ENCODE measurements at places on chromosomes 6 and 20.

DNA sequence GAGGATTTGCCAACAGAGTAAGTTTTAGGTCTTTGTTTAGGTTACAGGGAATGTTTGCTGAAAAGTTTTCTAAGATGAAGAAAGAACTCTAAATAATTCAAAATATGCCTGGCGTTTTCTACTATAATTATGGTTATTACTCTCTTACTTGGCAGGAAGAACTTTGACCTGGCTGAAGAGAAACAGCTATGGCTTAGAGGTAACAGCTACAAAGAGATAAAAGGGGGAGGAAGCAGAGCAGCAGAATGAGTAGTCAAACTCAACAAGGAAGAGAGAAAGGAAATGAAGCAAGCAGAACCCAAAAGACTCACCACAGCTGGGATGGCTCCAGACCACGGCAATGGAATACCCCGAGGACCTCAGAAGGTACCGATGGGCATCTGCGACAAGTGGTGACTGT is 95.6 kb downstream of the KIF16B start:
- DNase-seq: no peak

- DNase-seq: no peak
Observed at GRCh38 chr20:48196001-48196400, 410.7 kb upstream of the SULF2 start.

- no peak for DNase-seq
Observed at GRCh38 chr6:124962639-124963415, 590 bp downstream of the RNF217 start.

DNA sequence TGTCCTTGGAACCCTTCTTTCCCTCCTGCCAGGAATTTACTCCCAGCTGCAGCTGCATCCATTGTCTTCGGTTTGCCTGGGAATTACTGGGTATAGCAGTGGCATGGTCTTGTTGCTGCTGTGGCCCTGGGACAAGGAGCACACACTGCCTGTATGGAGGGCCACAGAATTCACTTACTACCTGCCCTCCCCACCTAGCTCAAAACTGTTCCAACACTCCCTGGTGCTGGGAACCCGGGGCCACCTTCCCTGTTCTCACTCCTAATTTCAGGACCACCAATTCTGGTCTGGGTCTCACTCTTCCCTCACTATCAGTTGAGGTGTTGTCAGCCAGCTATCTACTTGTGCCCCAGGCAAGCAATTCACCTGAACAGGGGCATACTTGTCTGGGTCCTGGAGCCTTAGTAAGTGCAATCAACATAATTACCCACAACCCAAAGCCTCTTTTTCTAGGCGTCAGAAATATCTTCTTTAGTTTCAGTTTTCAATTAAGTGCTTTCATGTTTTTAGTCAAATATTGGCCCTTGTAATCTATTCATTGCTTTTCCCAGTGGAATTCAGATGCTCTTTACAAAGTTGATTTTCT is 47.2 kb downstream of the METTL24 start:
- no peak for DNase-seq

DNA sequence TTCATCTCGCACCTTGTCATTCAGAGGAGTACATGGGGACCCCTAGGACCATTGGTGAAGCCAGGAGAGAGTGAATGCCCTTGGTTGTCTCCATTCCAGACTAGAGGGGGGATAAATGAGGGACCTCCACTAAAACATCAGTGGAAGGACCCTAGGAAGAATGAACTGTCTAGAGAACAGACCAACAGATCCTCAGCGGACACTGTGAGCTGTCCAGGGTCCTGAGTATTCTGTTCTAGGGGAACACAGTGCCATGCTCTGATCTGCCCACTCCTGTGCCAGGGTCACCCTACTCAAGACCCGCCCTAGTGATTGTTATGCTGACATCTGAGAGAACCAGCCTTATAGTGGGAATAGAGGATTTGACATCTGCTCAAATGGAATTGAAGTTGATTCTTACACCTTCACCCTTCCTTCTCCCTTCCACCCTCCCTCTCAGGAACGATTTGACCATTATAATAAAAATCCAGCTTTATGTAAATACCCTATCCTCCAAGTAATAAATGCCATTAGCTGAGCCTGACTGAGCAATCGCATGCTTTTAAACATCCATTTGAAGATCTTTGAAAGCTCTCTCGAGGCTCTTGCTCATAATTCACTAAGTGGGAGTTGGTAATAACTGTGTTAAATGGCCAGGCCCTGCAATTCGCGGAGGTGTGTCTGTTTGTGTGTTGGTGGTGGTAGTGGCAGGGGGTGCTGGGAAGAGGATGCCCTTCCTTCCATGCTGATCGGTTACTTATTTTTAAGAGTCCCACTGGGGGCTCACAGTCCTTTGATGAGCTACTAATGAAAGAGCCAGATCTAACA is 43.6 kb upstream of the SLC32A1 start:
- DNase-seq: no peak

DNA sequence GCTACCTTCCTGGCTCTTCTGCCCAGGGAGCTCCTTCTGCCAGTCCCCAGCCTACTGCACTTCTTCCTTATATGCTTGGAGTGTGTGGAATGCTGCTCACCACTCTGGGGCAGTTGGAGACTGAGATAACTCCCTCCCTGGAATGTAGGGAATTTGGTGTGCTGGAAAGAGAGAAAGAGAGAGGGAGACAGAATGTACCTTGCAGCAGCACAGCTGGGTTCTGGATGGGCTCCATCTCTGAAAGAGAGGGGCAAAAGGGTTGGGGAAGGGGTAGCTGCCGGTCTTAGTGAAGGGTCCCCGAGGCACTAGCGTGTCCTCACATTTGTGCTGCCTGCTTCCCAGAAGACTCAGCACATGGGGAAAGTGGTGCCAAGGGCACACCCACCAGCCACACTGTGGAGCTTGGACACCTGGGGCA is 40.2 kb upstream of the DDR1 start:
- no peak for DNase-seq

DNA sequence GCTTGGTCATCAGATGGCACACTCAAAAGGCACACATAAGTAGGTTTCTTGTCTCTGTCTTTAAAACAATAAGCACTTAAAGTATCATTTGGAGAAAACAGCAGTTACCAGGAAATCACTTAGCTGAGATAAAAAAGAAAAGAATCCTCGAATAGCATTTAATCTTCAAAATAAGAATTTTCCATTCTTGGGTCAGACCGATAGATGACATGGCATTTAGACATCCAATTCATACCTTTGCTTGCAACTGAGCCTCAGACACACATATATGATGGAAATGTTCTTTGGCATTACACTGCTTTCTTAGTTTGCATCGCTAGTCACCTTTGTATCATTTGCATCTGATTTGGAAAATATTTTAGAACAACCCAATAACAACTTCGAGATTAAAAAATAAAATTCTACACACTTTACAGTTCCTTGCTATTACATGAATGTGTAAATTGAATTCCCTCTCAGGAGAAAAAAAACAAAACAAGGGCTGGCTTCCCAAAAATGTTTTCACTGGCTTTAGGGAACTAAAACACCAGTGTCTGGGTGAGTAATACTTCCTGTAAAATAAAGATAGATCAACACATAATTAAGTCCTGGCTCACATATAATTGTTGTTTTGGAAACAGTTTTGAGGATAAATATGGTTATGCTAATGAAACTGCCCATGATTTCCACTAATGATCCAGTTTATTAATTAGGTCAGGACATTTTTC is 1.3 kb upstream of the RNF217 start:
- no peak for DNase-seq

- no peak for DNase-seq
Observed at GRCh38 chr6:89853068-89853467, 23.4 kb downstream of the CASP8AP2 start.

GRCh38 chr6:108652375-108652774 is 91.7 kb downstream of the FOXO3 start:
- no peak for DNase-seq

- DNase-seq: no peak
Observed at GRCh38 chr6:167485186-167485978, 160.5 kb downstream of the TTLL2 start.

- peak; percentile 5 for DNase-seq
Observed at GRCh38 chr20:47785854-47786764, 828 bp upstream of the SULF2 start.

GRCh38 chr6:2183246-2183645 is 62.2 kb downstream of the GMDS start:
- DNase-seq: no peak

DNA sequence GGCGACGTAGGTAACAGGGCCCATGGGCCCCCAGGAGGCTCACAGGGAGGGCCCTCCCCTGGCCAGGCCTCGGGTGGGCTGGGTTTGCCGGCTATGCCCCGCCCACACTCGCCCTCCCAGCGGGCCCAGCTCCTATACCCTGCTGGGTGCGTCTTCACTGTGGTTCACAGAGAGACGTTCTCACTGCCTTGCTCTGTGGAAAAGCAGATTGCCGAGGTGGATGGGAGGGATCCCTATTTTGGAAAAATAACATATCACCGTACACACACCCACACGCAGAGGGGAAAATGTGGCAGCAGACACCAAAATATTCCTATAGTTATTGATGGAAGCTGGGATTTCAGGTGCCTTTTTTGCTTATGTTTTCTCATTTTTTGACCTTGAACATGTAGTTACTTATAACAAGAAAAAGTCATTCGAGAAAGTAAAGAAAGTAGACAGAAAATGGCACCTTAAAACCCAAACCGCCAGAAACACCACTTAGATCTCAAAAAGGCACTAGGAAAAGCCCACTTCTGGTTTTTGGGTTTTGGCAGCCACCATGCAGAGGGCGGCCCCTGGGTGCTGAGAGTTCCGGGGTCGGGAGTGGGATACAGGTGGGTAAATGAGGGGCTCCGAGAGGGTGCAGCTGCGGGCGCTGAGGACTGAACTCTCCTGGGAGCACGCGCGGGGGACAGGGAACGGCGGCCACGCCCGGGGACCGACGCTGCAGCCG is 49.4 kb downstream of the TMEM242 start:
- DNase-seq: peak; percentile 60

- no peak for DNase-seq
Observed at GRCh38 chr6:142728364-142728763, 216.6 kb downstream of the HIVEP2 start.

GRCh38 chr6:118218156-118218555 is 311.1 kb downstream of the SLC35F1 start:
- DNase-seq: no peak

- DNase-seq: no peak
Observed at GRCh38 chr6:5446362-5447075, 185.2 kb downstream of the FARS2 start.

DNA sequence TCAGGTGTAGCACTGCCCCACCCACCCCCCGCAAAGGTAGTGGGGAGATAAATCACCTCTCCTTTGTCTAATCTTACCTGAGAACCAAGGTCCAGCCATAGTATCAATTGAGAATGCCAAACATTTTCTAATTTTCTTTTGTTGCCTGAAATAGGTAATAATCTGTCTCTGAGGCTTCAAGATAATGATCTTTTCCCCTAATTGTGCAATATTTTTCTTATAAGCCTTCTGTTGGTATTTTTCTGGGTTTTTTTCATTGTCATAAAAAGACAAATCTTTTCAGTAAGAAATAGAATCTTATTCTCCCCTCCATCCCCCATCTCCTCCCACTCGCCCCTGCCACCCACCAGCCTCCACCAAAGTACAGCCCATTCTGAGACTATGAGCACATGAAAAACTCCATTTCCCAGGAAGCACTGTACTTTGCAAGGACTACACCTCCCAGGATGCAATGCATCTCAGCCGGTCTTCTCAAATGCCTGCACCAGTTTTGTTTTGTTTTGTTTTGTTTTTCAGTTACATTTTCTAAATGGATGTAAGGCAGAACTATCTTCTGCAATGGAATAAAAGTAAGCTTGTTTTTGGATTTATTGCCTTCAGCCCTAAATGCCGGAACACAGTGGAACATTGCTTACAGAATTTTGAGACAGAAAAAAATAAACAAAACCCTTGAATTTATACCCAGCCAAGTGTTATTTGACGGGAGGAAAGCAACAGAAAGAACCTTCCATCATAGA is 268.0 kb downstream of the TFAP2A start:
- DNase-seq: no peak

GRCh38 chr20:49560186-49560585 is 7.8 kb downstream of the PTGIS start:
- DNase-seq: no peak

DNA sequence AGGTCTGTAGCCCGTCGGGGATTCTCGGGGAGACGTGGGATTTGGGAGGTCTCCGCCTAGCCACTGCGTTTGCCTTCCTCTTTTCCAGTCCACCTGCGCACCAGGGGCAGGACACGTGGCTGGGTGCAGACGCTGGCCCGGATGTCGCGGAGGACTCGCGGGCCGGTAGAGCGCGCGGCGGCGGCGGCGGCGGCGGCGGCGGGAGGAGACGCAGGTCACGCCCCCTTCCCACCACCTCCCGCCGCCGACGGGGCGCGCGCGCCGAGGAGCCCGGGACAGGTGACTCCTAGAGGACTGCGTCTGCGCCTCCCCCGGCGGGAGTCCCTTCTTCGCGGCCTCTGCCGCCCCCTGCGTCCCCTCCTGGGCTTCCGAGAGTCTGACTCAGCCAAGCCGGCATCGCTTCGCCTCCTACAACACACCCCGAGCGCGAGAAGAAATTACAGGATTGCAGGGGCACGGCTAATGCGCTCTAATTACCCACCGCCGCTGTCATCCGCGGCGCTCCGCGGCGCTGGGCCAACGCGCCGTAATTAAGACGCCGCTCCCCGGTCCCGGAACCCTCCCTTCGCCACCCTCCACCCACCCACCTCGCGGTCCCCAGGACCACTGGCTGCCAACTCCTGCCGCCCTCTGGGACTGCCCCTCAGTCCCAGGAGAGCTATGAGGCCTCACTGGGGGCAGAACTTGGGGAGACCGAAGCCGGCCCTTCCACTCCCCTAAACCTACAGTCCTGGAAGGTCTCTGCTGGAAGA is 124.5 kb downstream of the MRPL14 start:
- peak; percentile 50 for DNase-seq

DNA sequence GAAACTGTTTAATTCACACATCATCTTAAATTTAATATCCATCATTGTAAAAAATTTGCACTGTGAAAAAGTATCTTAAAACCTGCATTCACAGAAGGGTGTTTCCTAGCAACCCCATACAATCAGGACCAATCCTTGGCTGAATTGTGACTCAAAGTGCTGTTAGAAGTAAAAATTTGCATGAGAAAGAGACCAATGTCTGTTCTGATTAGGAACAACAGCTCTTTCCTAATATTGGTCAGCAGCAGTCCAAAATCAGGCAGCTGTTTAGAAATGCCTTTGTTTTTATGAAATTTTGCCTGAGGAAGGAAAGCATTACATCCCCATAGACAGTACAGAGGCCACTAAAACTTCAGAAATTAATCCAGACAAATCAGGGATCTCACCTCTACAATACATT is 987.0 kb downstream of the HACE1 start:
- DNase-seq: no peak

GRCh38 chr20:56005389-56005715 is at the start of gene CBLN4:
Gene CBLN4 (minus strand): TSS chr20:56005519. CDS start chr20:56004171, 1,348 bp downstream.
- DNase-seq: no peak

GRCh38 chr20:62816031-62816883 is 593 bp upstream of the COL9A3 start:
- no peak for DNase-seq

- DNase-seq: no peak
Observed at GRCh38 chr20:3111995-3112394, 27.5 kb upstream of the AVP start.

GRCh38 chr20:3218307-3218988 is 9.2 kb downstream of the ITPA start:
- peak; percentile 69 for DNase-seq

GRCh38 chr6:73734832-73735453 is 38.9 kb downstream of the CD109 start:
- no peak for DNase-seq

GRCh38 chr6:3455569-3456394 is 1.1 kb downstream of the SLC22A23 start:
- DNase-seq: no peak

GRCh38 chr20:13715171-13715570 is 69.5 kb downstream of the ESF1 start:
- DNase-seq: no peak

Data from stimulated activated CD8-positive, alpha-beta memory T cell treated with anti-CD3 and anti-CD28 coated beads, Interleukin-7, amount 100 ng/mL, for 48 hours (primary cell).